ENCODE measurements at places on chromosomes 7 and 10.

GRCh38 chr10:131162211-131162610 lies 149.3 kb downstream of the TCERG1L start:
- no peak for DNase-seq

DNA sequence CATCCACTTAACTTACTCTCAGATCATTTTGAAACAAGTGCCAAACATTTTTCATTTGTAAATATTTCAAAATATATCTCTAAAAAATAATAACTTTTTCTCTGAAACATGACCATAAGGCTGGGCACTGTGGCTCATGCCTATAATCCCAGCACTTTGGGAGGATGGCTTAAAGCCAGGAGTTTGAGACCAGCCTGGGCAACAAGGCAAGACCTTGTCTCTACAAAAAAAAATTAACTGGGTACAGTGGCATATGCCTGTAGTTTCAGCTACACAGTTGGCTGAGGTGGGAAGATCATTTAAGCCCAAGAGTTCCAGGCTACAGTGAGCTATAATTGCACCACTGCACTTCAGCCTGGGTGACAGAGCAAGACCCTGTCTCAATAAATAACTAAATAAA lies 36.4 kb downstream of the USP54 start:
- no peak for DNase-seq

DNA sequence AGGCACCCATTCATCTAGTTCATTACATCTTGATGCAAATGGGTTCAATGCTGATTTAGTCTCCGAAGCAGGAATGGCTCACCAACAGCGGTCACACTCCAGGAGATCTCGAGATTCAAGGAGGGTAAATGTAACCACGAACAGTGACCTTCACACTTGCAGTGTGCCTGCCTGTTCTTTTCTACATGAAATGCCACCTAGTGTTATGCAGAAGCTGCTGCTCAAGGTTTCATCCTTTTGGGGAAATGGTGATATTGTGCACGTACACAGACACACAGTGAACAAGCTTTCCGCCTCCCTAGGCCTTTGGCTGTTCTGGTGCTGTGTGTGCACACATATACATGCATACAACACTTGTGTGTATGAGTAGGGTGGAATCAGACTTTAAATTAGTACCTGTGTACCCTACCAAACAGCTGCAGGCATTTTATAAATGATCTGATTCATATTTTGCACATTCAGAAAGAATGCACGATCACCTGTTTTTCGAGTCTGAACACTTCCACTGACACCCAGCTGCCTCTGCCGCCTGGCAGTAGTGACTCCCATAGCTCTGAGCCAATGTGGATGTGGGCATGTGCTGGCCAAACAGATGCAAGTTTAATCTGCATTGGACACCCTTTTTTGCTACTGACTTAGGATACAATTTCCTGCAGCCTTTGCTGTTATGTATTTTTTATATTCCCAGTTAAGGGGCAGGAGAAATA lies 100.5 kb downstream of the TACC2 start:
- no peak for DNase-seq

DNA sequence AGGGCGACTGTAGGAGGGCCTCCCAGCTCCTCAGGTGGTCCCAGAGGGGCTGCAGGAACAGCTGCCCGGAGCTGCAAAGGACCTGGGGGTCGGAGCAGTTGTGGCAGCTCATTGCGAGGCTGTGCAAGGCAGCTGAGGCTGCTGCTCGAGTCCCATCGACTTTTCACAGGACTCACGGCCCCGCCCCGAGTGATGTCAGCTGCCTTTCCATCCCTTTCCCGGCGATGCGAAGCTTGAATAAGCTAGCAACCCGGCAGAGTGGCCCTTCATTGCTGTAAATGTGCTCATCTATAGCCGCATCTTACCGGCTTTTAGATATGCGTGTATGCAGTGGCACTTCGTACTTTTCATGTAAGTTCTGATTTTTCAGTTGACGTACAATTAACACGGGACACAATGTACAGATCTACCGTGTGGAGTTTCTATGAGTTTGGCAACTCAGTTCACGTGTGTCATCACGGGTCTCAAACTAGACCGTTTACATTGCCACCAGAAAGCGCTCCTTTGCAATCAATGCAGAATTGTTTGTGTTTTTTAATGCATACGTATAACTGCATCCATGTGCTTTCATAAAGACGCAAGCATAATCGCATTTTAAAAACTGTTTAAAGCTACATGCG lies at the start of gene CH25H:
TSS of gene CH25H (minus strand) at position 137 of the 620 bp plus-strand sequence. CDS start at position 112, 25 bp downstream.
- peak; percentile 83 for DNase-seq

GRCh38 chr7:99720800-99721595 lies 14.0 kb downstream of the CYP3A7 start:
- no peak for DNase-seq

- DNase-seq = peak; percentile 69
Observed at GRCh38 chr10:110600487-110601101, 33.1 kb downstream of the SMC3 start.

- DNase-seq = no peak
Observed at GRCh38 chr10:45424668-45425404, 50.8 kb downstream of the ALOX5 start.

- no peak for DNase-seq
Observed at GRCh38 chr10:102368077-102368476, 27.4 kb upstream of the NFKB2 start.

DNA sequence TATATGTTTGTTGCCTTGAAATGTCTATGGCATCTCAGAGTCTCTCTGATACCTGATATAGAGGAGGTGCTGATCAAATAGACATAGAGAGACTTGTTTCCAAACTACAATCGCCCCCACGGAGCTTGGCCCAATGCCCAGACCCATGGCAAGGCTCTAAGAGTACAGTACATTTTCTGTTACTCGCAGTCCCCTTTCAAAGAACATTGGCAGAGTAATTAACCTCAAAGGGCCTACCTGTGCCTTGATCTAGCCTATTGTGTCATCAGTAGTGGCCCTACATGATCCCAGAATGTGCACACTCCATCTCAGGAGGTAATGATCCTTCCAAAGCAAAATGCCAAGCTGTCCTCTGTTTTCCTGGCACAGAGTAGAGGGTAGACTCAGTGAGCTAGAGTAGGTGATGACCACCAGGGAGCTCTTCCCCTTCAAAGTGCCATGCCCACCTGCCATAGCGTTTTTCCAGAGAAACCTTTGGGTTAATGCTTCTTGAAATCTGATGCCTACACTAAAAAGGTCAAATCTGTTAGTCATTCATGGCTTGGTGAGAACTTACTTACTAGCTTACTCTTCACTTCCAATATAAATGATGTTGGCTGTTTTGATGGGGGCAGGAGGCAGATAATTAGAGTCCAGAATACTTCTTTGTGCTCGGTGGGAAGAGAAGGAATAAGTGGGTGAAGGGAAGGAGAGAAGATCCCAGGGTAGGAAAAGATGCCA lies 41.2 kb upstream of the ACSL5 start:
- peak; percentile 3 for DNase-seq

DNA sequence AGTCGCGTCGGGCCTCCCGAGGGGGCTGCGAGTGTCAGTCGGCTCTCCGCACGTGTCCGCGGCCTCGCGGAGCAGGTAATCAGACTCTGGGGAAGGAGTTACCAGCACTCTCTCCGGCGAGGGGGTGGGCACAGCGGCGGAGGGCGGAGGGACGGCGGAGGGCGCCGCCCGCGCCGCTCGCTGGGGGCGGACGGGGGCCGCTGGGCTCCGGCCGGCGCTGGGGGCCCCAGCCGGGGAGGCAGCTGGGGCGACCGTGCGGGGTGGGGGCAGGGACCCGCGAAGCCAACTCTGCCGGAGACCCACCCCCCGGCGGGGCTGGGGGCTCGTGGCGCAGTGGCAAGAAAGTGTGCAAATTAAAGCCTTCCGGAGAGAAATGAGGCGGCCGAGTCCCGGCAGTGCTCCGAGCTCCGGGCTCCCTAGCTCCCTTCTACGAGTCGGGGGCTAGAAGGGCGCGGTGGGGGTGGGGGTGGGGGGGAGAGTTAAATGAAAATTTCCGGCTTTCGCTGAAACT lies at the start of gene CDK6:
TSS of gene CDK6 (minus strand) at position 85 of the 511 bp plus-strand sequence. CDS start 3,250 bp downstream, outside the sequence.
- DNase-seq = peak; percentile 73

GRCh38 chr7:139125657-139126056 lies 16.1 kb upstream of the ZC3HAV1 start:
- DNase-seq = no peak

DNA sequence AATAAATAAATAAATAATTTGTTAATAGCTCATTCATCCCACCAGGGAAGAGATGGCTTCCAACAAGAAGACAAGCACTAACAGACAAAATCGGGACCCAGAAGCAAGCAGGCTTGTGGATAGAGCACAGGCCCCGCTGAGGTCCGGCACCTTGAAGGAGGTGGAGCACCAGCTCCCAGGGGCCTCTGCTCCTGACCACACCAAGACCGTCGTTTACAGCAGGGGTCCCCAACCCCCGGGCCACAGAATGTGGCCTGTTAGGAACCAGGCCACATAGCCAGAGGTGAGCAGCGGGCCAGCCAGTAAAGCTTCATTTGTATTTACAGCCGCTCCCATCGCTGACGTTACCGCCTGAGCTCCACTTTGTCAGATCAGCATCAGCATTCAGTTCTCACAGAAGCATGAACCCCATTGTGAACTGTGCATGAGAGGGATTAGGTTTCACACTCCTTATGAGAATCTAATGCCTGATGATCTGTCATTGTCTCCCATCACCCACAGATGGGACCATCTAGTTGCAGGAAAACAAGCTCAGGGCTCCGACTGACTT lies 33.3 kb upstream of the SUN1 start:
- no peak for DNase-seq

- DNase-seq = peak; percentile 27
Observed at GRCh38 chr10:101588879-101589278, 758 bp downstream of the DPCD start.

DNA sequence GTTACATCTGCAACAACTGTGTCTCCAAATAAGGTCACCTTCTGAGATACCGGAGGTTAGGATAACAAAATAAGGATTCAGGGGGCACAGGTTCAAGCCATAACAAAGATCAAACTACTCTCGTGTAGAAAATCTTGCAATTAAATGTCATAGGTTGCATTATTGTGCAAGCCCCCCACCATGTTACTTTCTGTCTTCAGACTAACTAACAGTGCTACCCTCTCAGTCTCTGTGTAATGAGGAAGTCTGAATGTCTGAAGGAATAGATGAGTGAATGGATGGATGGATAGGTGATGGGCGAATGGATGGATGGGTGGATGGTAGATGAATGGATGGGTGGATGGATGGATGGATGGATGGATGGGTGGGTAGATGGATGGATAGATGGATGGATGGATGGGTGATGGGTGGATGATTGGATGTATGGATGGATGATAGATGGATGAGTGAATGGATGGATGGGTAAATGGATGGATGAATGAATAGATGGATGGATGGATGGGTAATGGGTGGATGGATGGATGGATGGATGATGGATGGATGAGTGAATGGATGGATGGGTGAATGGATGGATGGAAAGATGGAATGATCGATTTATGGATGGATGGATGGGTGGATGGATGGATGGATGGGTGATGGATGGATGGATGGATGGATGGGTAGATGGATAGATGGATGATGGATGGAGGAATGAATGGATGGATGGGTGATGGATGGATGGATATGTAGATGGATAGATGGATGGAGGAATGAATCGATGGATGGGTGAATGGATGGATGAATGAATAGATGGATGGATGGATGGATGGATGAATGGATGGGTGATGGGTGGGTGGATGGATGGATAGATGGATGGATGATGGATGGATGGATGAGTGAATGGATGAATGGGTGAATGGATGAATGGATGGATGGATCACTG lies 557.3 kb upstream of the FOXK1 start:
- DNase-seq = no peak

- no peak for DNase-seq
Observed at GRCh38 chr7:79199961-79200360, 253.5 kb downstream of the MAGI2 start.

DNA sequence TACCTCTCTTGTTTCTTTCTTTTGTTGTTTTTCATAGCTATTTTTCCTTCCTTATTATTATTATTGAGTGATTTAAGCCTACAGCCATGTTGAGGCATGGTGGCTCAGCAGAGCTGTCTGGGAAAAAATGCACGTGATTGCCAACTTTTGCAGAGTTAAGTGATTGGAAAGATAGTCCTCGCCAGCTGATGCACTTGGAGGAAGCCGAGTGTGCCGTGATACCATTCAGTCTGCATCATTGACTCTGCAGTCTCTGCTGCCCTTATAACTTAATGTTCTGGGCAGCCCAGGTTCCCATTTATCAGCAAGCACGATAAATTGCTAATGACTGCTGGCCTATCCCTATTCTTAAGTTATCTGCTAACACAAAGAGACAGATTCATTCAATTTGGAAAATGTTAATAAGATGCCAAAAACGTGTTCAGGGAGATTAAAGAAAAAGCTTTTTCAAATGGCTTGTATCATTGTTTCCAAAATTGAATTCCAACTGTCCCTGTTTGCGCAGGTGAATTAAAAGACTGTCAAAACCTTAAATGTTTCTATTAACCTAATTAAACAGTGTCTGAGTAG lies 232.9 kb upstream of the NPY start:
- no peak for DNase-seq

GRCh38 chr7:36563706-36564327 lies 160.5 kb downstream of the AOAH start:
- DNase-seq = no peak

GRCh38 chr7:47392241-47392759 lies 189.6 kb downstream of the TNS3 start:
- peak; percentile 98 for DNase-seq

DNA sequence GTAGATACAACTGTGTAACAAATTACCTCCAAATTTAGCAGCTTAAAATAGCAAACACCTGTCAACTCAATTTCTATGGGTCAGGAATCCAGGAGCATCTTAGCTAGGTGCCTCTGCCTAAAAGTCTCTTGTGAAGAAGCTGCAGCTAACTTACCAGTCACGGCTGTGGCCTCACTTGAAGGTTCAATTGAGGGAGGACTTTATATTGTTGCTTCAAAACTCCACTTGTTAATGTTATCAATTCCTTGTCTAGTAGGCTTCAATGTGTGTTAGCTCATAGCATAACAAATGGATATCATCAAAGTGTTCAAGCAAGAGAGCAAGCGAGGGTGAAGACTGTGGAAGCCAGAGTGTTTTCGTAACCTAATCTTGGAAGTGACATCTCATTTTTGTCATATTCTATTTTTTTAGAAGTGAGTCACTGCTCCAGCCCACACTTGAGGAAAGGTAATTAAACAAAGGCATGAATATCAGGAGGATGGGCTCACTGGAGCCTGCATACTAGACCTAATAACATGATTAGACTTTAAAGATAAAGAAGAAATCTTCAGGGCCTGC lies 172.9 kb downstream of the SPAG6 start:
- DNase-seq = no peak

DNA sequence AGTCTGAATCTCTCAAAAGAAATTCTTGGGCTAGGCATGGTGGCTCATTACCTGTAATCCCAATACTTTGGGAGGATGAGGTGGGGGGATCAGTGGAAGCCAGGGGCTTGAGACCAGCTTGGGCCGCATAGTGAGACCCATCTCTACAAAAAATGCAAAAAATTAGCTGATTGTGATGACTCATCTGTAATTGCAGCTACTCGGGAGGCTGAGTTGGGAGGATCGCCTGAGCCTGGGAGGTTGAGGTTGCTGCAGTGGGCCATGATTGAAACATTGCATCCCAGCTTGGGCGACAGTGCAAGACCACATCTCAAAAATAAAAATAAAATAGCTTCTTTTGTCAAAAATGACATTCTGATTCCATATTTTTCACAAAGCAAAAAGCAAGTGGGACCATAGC lies 644.8 kb upstream of the FOXK1 start:
- DNase-seq = no peak
